ENCODE measurements at places on chromosomes 12 and 14.

- no peak for DNase-seq
These were observed 256.9 kb downstream of the SYT1 start for GRCh38 chr12:79121486-79121885.

- no peak for DNase-seq
These were observed 26.2 kb upstream of the HSP90B1 start for GRCh38 chr12:103903993-103904392.

- no peak for DNase-seq
These were observed 111.9 kb upstream of the PRMT8 start for GRCh38 chr12:3379079-3379478.

DNA sequence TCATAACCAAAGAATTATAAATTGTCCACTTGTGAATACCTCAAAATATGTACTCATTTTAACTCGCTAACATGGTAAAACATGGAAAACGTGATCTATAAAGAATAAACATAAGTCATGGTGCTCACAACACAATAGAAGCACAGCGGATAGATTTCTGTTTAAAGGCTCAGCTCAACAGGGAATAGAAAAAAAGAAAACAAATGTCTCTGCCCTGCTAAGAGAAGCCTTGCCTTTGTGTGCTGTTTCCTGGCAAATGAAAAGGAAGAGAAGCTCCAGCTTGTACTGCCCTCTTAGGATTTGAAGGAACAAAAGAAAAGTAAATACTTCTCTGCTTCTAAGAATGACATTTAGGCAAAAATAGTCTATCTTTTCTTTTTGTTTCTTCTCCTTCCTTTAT lies 121.0 kb upstream of the KRR1 start:
- no peak for DNase-seq

DNA sequence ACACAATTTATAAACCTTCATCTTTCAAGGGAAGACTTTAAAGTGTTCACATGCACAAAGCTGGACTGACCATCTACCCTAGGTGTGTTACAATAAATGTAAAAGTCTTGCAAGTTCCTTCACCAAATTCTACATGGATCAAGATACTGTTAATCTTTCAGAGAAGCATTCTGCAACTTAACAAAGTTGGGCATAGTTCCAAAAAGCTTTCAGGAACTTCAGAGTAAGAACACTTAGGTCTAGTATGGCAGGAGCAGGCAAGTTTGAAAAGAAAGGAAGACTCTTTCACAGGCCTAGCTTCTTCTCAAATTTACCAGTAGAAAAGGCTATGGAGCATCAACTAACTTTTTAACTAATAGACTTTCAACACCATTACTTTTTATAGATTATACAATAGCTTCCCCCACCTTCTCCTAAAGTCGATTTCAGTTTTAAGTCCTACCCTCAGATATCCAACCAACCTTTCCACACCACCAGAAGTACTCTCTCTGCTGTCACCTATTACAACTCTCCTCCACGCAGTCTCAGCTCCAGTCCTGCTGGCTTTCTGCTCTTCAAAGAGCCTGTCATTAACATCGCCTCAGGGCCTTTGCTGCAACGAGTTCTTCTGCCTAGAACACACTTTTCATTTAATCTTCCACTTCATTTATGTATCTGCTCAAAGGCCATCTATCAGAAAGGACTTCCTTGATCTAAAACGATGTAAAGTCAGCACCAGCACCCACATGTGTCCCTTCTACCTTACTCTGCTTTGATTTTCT lies 333.9 kb downstream of the CEP128 start:
- no peak for DNase-seq

GRCh38 chr12:48125985-48126384 lies 6.8 kb downstream of the PFKM start:
- no peak for DNase-seq

DNA sequence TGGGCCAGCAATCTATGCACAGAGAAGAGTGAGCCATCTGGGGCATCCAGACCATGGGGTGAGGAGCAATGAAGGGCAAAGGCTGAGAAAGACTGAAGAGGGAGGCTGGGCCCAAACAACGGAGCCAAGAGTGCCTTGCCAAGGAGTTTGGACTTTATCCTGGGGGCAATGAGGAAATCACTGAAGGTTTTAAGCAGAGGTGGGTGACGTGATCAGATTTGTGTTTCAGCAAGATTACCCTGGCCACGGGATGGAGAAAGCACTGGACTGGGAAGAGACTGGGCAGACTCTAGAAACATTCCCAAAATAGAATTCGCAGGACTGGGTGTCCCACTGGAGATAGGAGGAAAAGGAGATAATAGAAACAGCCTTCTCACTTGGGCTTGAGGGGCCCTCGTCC lies 65.3 kb downstream of the DPF3 start:
- DNase-seq = no peak

- DNase-seq = no peak
These were observed 1.2 kb downstream of the NKX2-1 start for GRCh38 chr14:36518586-36519430.

- DNase-seq = no peak
These were observed 11.3 kb downstream of the PPFIBP1 start for GRCh38 chr12:27535318-27535717.

DNA sequence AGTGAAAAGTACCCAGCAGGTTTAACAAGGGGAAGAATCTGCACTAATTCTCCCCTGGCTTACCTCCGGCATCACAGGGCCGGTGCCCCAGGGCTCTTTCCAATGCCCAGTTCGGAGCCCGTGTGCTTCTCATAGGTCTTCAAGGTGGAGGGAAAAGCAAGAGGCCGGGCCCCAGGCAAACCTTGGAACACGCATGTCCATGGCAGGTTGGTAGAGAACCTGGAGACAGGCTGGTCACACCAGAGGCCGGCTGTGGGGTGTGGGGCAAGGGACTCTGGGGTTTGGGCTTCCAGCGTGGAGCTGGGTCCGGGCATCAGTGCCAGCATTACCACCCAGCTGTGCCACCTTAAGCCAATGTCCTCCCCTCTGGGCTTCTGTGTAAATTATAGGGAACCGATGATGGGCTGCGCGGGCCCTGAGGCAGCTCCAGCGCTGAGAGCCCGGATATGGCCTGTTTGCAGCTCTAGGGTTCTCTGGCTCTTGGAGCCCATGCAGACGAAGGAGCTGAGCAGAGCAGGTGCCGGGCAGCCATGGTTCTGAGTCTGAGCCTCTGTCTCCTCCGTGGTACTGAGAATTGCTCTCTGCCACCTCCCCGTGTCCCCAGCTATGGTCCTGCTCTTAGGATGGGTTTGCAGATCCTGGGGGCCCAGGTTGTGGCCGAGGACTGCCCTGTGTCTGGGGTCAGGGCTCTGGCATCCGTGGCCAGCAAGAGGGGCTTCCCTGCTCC lies 197.0 kb upstream of the C14orf180 start:
- DNase-seq = no peak

GRCh38 chr14:70827752-70828151 lies 18.4 kb upstream of the MAP3K9 start:
- DNase-seq = no peak

GRCh38 chr12:122917507-122918121 lies 21.7 kb upstream of the VPS37B start:
- no peak for DNase-seq

DNA sequence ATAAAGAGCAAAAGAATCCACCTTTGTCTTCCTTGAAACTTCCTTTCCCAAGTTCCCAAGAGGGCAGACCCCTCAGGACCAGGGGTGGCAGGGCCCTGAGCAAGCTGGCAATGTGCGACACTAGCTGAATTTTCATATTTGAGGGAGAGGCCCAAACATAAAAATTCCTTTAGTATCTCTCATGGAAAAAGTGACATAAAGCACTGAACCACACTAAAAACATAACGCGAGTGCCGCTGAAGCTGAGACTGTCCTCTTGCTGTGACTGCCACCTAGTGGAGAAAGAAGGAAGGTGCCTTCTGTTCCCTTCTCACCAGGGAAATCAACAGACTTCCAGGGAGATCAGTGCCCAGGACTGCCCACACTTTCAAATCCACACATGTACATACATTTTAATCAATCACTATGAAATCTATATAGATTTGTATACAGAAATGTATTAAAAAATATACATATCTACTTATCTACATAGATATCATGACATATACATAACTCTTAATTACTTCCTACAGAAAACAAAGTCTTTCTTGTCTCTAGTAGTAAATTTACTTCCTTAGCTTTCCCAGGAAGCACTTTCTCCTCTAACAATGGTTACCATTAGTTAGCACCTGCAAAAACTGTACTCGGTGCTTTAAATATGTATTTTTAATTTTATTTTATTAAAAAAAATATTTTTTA lies 53.8 kb downstream of the SSH1 start:
- peak; percentile 92 for DNase-seq

GRCh38 chr12:13870255-13870654 lies 111.1 kb downstream of the GRIN2B start:
- DNase-seq = no peak

- no peak for DNase-seq
These were observed 281.7 kb downstream of the DUSP6 start for GRCh38 chr12:89070603-89071002.

DNA sequence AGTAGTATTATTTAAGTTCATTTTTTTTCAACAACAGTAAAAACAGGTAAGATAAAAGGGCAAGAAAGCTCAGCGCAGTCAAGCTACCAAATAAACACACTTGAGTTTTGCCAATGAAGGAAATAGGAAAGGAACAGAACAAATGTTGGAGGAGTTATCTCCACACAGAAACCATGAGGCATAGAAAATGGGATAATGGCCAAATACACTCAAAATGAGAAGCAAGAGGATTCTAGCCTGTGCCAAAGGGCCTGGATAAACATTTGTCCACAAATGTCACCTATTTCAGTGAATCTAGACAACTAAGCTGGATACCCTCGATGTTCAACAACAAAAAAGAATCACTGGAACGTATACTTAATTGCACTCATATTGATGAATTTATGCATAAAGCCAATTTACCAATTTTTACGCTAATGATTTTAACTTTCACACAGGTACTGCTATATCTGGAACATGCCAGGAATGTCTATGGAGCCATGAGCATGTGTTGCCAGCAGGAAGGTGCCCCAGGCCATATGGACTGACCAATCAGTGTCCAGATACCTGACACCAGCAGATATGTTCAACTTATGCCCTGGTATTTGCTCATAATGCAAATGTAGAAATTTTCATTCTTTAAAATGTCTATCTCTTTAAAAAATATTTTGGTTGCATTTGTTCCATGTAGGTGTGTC lies 21.1 kb downstream of the ST8SIA1 start:
- peak; percentile 32 for DNase-seq

GRCh38 chr14:91418387-91419043 lies 895 bp upstream of the CCDC88C start:
- DNase-seq = peak; percentile 95

- no peak for DNase-seq
These were observed 7.9 kb downstream of the OR10P1 start for GRCh38 chr12:55644591-55644990.

DNA sequence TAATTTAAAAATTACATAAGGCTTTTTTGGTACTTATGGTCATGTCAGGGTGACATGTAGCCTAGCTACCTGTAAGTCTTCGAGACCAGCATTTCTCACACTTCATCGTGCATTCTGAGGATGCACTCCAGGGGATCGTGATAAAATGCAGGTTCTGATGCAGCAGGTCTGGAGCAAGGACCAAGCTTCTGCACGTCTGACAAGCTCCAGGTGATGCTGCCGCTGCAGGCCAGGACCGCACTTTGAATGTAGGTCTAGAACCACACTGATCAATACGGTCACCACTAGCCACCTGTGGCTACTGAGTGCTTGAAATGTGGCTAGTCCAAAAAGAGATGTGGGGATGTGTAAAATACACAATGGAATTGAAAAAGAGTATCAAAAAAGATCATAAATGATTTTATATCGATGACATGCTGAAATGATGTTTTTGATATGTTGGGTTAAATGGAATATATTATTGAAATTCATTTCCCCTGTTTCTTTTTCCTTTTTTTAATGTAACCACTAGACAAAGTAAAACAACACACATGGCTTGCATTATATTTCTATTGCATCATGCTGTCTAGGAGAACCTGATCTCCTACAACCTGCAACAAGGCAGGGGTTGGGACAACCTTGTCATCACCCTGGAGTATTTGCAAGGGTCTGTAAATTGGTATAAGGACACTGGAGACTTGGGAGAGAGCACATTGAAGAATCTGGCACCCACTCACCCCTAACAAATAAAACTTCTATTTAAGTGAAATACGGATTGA lies 142.4 kb downstream of the DPF3 start:
- peak; percentile 26 for DNase-seq

GRCh38 chr14:81868172-81868571 lies 334.5 kb upstream of the SEL1L start:
- no peak for DNase-seq

DNA sequence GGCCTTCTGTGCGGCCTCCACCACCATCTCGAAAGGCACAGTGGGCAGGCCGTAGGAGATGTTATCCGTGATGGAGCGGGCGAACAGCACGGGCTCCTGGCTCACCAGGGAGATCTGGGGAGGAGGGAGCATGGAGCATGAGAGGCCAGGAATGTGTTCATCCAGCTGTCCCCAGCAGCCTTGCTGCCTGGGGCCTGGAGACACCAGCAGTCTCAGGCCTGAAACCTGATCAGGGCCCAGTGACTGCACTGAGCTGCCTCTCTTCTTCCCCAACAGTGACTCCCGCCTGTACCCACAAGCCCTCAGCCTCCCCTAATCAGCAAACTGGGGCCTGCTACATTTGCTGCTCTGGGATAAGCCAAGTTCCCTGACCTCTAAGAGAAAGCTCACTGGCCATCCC lies 30.9 kb downstream of the ABCB9 start:
- no peak for DNase-seq

DNA sequence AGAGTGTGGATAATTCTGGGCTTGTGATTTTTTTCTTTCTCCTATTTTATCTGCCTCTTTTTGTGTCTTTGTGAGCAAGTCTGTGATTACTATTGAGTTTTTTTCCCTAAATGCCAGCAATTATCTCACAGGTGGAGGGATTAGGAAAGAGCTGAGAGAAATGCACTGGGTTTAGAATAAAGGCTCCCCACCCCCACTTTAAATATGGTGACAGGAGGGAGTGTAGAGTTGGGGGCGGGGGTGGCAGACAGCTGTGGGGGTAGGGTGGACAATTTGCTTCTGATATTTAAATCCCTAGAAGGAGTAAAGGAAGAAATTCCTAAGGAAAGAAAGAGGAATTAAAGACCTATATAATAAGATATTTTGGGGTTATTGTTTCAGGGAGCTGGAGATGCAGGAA lies 145.9 kb downstream of the NRXN3 start:
- DNase-seq = no peak

DNA sequence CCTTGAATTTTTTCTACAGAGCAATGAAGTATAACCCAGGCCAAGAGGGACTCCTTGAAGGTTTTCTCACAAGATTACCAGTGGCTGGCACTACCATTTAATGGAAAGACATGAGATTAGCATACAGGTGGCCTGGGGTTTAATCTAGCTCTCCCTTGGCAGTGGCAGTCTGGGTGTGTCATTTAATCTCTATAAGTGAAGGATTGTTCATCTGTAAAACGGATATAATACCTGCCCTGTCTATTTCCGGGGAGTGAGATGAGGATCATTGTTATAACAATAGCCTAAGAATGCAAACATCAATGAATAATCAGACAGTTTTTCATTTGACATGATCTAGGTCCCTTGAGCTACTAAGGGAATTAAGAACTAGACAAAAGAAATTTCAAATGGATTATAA lies 168.7 kb upstream of the CPNE8 start:
- DNase-seq = no peak

GRCh38 chr14:86168371-86168770 lies 638.4 kb downstream of the FLRT2 start:
- DNase-seq = no peak

- no peak for DNase-seq
These were observed 73.9 kb upstream of the WSCD2 start for GRCh38 chr12:108055141-108055540.

GRCh38 chr14:80385336-80385735 lies 174.0 kb upstream of the DIO2 start:
- DNase-seq = no peak

- no peak for DNase-seq
These were observed 4.0 kb downstream of the KIF26A start for GRCh38 chr14:104142136-104142945.

- no peak for DNase-seq
These were observed 80.4 kb downstream of the PITPNM2 start for GRCh38 chr12:123070267-123071081.

All from activated CD4-positive, alpha-beta T cell treated with anti-CD3 and anti-CD28 coated beads, Interleukin-2, amount 10 ng/mL, durations not matched to agents 24 days and 14 days (primary cell).